ENCODE measurements at places on chromosomes 3 and 15.

DNA sequence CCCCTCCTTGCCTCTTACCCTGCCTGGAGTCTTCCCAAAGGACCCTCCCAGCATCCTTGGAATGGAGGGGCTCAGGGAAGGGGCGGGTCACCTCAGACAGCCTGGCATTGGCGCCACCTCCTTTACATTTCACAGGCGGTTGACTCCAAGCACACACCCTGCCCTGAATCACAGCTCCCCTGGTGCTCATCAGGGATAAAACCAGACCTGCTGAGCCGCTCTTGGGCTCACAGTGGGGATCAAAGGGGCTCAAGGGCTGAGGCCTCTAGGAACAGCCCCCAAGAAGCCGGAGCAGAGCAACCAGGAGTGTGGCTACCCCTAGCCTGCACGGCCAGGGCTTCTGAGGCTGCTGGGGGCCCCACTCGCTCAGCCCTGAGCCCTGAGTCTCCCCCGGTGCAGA is 16.6 kb downstream of the LINGO1 start:
- no peak for DNase-seq

DNA sequence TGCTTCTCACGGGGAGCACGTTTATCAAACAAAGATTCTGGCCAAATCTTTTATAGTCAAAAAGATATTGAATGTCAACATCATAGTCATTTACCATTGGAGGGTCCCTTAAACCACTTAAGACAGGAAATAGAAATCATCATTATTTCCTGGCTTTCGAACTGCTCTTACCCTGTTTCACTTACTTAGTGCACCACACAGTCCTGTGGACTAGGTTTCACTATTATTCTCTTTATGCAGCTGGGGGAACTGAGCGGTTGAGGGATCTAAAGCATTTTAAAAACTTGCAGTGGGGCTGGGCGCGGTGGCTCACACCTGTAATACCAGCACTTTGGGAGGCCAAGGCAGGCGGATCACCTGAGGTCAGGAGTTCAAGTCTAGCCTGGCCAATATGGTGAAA is 13.7 kb upstream of the TPRG1 start:
- DNase-seq = no peak

DNA sequence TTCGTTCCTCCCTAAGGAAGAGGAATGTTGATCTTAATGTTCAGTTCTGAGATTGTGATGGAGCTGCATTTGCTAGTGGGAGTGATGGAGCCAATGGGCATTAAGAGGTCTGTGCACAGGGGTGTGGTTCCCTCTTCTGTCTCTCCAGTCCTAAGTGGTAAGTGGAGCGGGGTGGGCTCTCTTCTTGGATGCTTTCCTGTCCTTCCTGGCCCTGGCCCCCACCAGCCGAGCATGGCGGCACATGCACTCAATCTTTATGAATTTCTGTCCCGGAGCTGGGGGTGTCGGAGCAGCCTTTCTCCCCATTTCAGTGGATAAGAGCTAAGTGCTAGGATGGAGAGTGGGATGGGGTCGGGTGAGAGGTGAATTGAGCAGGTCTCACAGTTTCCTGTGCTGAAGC is 37.6 kb upstream of the ADCY5 start:
- no peak for DNase-seq

DNA sequence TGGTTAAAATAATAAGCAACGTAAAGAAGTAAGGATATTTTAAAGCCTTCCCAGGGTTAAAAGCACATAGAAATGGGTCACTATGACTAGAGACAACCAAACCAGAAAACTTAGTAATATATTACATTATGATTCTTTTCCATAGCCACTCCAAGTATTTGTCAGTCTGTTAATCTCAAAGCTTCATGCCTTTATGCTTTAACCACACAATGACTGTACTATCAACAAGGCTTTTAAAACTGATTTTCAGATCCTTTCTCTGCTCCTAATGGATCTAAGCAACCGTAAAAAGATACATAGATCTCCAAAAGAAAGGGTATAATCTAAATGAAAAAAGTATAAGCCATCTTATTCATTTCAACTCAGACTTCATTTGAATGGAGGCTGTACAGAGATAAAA is 14.4 kb downstream of the SECISBP2L start:
- DNase-seq = no peak

DNA sequence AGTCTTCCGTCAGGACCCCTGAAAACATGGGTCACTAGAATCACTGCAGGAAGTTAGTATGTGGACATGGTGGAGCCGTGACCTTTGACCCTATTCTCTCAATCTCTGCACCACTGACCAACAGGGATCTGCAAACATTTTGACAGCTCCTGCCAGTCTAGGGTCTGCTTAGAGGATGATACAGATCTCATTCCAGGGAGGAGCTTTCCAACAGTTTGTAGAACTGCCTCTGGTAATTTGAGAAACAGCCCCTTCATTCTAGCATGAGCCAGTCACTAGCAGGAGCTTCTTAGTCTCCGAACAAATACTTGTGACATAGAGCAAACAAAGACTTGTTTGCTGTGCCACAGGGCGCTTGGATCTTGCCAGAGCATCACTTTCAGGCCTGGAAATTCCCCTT is 270.3 kb upstream of the CFAP20DC start:
- DNase-seq = no peak

DNA sequence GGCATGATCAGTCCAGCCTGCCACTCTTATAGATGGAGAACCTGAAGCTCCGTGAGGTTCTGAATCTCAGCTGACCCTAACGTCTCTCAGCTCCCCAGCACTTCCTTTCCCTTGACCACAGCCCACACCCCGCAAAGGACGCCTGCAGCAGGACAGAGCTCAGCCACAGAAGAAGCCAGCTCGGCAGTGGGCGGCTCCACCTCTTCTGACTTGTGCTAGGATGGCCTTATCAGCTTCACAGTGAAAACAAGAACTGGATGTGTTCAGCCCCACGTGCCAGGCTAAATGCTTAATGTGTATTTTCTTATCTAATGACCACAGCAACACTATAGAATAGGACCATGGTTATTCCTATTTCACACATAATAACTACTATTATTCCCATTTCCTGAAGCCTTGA is 127.6 kb downstream of the ARNT2 start:
- DNase-seq = no peak

DNA sequence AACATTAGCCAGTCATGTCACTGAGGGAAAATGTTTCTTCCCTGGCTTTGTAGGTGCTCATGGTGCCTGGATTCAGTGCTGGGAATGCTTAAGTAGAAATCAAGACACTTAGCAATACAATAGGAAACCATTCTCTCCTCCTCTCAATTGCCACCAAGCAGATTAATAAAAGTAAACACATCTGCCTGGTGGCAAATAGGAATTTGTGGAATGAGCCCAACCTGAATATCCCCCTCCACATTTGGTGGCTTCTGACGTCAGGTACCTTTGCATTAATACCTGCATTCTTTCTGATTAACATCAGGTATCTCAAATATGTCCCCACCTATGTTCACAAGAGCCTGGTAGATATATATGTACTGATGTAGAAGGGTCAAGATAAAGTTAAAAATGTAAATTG is 42.7 kb downstream of the PPP2R3A start:
- no peak for DNase-seq

DNA sequence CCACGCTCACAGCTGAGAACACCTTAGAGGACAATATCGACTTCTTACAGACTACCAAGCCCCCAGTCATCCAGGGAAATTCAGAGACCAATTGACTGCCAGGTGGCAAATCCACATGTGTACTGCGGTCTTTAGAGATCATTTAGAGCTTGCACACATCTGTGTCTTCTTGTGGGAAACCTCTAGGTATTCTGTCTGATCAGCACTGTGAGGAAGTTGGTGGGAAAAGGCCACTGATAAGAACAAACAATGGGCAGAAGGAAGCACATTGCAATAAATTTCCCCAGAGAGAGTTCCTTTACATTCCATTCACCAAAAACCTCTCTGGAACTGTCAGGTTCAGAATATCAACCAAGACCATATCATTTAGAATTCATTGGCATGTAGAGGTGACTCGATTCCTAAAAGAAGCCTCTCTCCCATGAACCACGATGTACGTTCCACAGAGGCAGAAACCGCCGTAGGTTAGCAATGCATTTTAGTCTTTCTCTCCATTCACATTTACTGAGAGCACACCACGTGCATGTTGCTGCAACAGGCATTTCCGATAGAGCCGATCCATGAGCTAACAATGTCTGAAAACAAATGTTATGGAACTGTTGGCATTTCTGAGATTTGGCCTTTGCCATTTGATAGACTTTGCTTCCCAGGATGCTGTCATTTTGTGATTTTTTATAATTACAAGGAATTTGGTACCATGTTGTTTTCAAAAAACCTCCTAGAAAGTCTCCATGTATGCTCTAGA is 287.3 kb upstream of the TPRG1 start:
- no peak for DNase-seq

GRCh38 chr15:92495446-92495845 is 101.8 kb downstream of the ST8SIA2 start:
- DNase-seq = no peak

DNA sequence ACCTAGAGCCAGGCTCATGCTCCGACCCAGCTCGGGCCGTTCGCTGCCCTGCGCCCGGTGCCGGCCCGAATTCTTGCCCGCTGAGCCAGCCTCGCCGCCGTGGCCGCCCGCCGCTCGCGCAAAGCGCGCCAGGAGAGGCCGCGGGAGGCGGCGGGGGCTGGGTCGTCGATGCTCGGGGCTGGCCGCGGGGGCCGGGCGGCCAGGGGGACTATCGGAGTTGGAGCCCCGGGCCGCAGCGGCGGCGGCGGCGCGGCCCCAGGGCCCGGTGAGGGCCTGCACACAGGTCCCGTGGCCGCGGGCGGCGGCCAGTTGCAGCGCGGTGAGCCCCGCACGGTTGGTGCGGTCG is 1.1 kb downstream of the ANKRD63 start:
- no peak for DNase-seq

All from amniotic stem cell (primary cell).